ELF-1 (cell line): ENCODE measurements at places on chromosomes 2 and 18.

DNA sequence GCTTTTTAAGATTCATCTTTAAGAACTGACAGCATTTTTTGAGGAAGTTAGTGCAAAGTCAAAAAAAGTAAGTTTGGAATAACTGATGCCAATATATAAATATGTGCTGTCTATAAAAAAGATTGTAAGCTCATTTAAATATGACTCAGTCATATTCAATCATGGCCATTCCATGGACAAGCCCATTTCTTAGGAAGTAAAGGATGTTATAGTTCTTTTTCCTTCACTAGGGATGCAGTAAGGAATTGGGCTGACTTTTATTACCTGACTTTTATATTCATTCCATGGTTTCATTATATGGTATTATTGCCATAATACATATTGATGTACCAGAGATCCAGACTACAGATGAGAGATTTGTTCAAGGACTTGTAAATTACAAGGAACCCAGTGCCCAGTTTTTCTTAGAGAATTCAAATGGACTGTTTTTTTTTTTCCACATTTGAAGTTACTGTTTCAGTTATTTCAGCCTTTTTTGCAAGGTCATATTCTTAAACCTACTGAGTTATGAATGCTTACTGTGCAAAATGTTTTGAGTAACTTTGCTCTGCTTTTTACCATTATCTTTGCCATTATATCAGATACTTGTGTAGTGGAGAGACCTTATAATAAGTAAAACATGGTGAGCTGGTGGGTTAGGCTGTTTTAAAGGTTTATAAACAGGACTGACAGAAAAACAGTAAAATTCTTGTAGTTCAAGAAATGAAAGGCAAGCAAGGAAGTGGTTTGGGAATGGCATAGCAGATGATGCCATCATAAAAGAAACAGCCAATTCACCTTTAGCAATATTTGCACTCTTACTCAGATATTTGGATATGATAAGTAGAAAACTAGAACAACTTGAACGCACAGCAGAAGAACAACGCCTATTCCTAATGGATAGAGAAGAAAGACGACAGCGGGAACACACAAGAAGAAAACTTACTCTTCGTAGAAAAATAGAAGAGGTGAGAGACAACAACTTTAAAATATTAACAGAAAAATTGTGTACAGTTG is 7.6 kb downstream of the FSIP2 start:
- no peak for DNase-seq

GRCh38 chr2:120959426-120959825 is 223.8 kb downstream of the GLI2 start:
- no peak for DNase-seq

GRCh38 chr2:181984060-181984459 is 1.6 kb upstream of the PPP1R1C start:
- DNase-seq, result no peak

DNA sequence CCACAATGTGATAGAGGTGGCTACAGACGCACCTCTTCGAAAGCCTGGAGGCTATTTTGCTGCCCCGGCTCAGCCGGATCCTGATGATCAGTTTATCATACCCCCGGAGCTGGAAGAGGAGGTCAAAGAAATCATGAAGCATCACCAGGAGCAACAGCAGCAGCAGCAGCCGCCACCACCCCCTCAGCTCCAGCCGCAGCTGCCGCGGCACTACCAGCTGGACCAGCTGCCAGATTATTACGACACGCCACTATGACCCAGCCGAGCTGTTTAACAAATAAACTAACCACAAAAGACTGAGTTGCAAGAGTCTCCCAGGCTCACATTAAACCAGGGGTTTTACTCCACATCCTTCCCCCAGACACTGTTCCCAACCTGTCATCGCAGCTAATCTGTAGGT is 263.8 kb downstream of the PHLPP1 start:
- DNase-seq, result no peak

- DNase-seq, result peak; percentile 84
Measured at GRCh38 chr18:57447154-57447621, 12.0 kb downstream of the ONECUT2 start.

- DNase-seq, result no peak
Measured at GRCh38 chr2:114122930-114123329, 233.0 kb downstream of the ACTR3 start.
